ENCODE measurements at places on chromosomes 1 and 21.

- no peak for DNase-seq
These were observed 189.7 kb downstream of the FGGY start for GRCh38 chr1:59486615-59487014.

DNA sequence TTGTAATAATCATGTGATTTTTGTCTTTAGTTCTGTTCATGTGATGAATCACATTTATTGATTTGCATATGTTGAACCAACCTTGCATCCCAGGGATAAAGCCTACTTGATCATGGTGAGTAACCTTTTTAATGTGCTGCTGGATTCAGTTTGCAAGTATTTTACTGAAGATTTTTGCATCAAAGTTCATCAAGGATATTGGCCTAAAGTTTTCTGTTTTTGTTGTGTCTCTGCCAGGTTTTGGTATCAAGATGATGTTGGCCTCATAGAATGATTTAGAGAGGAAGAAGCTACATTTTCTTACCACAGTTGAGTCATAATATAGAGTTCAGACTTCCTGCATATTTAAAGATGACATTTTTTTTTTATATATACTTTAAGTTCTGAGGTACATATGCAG, 455.9 kb downstream of the PLPP3 start:
- no peak for DNase-seq

DNA sequence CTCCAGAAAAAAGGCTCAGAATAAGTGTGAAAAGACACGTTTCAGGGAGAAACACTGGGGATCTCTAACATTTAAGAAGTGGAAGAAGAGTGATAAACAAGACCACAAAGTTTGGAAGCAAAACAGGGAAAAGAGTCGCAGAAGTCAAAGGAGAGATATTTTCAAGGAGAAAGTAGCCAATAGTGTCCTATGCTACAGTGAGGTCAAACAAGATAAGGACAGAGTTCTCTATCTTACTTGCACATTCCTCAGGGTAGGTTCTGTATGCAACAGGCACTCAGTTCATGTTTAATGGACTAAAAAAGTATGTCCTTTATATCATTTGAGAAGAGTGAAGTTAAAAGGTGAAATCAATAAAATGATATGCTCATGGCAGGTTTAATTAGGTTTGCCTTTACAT, 13.8 kb upstream of the EDEM3 start:
- no peak for DNase-seq

DNA sequence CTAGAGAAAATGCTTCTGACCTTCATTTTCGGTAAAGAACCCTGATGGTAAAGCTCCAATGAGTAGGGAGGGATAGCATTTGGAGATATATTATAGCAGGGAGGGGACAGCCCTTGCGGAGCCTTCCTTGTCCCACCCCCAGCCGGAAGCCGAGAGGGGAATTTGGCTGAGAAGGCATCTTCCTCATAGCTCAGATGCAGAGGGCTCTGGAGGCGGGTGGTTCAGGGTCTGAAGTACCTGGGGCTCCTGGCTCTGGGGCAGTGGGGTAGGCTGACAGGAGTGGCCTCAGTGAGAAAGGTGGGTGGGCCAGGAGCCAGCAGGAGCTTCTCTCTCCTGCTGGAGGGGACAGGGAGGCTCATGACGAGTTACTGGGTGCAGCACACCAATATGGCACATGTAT, 88.0 kb upstream of the IFFO2 start:
- DNase-seq: no peak

GRCh38 chr21:45640888-45641479, 2.5 kb upstream of the PCBP3 start:
- DNase-seq: no peak

- no peak for DNase-seq
These were observed 284.0 kb upstream of the DEPDC1 start for GRCh38 chr1:68780919-68781318.

DNA sequence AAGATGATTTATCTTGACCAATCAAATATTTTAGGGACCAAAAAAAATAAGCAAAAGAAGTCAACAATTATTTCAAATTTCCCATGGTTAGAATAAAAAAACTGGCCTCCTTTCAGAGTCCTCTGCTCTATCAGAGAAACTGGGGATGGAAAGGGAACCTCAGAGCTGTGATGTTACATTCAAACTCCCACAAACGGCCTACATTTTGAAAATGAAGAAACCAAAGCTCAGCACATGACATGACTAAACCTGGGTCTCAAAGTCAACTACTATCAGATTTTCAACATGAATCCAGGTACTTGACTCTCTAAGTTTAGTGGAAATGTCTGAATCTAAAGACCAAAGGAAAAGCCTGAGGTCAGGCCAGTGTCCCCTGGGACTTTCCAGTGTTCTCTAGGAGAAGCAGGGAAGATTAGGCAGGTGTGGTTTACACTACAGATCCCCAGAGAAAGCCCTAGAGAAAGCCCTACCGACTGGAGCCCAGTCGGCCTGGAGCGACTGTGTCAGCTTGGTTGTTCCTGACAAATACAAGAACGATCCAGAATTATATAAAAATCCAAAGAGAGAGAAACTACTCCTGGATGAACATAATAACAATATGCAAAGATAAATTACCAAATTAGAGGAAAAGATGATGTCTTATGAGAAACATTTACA, 24.8 kb downstream of the JAK1 start:
- no peak for DNase-seq

GRCh38 chr1:178639326-178639725, 85.7 kb upstream of the RALGPS2 start:
- DNase-seq: no peak

DNA sequence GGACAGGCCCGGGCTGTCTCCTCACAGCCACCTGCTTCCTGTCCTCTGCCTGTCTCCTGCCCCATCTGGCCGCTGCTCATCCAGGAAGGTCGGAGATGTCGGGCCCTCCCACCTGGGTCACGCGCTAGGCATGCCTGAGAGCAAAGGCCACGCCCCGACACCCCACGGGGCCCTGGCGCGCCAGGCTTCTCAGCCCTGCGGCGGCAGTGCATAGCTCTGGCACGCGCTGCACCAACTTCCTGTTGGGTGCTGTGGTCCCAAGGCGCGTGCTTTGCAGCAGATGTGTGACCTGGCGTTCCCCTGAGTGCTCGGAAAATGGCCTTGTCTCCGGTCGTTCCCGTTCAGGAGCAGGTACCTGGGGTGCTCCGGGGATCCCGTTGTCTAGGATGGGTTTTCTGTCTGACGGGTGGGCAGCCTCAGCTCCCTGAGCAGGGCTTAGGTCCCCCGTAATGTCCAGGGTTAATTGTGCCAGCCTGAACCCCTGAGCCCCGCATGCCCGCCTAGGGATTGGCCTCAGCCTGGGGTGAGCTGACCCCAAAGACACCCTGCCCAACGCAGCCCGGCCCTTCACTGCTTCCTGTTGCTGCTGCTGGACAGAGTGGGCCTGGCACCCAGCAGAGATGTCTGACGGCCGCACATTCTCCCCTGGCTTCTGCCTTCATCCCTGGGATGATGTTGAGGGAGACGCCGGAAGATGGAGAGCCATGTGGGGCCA, 19.4 kb upstream of the KCNAB2 start:
- no peak for DNase-seq

- DNase-seq: no peak
These were observed 22.0 kb upstream of the DNASE2B start for GRCh38 chr1:84376000-84376910.

DNA sequence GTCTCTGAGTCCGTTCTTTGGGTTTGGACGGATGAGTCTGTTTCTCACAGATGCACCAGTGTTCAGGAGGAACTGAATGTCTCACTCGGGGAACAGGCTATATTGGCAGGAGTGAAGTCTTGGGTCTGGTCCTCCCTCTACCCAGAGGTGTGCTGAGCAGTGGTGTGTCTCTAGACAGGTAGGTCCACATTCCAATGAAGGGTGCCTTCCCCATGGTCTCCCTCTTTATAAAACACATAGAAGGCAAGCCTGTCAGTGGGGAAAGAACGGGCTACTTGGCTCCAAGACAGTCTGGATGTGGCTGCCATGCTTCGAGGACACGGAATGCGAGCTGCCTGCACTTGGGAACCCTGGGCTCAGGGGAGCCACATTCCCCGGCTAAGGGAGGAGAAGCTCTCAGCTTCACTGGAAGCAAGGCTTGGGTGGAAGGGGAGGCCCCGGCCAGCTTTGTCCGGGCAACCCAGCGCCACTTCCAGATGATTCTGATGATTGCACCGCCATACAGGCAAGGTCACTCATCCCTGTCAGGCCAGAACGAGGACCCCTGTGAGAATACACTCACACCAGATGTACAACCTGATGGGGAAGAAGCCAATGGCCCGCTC, 29.7 kb upstream of the RIPK4 start:
- no peak for DNase-seq

- DNase-seq: no peak
These were observed 48.0 kb downstream of the DYRK1A start for GRCh38 chr21:37414292-37415253.

DNA sequence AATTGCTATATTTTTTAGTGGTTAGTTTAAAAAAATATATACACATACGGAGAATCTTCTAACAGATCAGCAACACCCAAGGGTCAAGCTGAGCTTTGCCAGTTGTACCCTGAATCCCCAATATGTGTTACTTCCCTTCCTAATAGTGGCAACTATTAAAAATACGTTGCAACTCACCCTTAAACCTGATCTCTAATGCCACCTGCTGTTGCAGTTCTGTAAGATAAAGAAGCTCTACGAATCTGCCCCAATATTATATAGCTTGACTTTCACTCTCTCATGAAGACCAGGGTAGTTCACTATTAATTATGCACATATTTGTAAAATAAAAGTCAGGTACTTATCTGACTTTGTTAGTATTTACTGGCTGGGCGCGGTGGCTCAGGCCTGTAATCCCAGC, 58.4 kb downstream of the ASH1L start:
- no peak for DNase-seq

DNA sequence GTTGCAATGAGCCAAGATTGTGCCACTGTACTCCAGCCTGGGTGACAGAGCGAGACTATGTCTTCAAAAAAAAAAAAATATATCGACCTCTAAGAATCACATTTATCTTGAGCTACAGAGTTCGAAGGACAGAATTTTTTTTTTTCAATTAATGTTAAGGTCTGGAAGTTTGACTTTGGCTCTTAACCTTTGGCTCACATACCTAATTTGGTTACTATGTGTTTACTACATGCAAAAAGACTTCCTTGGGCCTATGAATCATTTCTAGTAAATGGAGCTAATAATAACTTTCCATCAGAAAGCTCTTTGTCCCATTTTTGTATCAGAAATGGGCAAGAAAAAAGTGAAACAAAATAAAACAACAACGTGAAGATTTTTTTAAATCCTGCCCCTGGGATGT, 351.2 kb downstream of the SMYD3 start:
- no peak for DNase-seq

DNA sequence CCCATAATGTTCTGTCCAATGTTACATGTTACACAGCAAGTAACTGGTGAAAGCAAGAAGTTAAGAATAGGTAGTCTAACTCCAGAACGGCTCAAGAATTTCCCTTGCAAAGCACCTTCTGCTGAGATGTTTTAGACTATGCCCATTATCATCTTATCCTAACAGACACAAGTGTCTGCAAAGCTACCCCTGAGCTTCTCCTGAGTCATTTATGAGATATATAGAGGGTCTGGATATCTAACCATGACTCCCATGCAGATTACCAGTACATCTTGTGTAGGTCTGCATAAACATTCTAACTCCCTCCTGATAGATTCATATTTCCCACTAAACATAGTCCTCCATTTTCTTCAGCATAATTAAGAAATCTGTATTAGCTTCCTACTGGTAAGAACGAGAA, 171.7 kb downstream of the COQ8A start:
- DNase-seq: no peak

DNA sequence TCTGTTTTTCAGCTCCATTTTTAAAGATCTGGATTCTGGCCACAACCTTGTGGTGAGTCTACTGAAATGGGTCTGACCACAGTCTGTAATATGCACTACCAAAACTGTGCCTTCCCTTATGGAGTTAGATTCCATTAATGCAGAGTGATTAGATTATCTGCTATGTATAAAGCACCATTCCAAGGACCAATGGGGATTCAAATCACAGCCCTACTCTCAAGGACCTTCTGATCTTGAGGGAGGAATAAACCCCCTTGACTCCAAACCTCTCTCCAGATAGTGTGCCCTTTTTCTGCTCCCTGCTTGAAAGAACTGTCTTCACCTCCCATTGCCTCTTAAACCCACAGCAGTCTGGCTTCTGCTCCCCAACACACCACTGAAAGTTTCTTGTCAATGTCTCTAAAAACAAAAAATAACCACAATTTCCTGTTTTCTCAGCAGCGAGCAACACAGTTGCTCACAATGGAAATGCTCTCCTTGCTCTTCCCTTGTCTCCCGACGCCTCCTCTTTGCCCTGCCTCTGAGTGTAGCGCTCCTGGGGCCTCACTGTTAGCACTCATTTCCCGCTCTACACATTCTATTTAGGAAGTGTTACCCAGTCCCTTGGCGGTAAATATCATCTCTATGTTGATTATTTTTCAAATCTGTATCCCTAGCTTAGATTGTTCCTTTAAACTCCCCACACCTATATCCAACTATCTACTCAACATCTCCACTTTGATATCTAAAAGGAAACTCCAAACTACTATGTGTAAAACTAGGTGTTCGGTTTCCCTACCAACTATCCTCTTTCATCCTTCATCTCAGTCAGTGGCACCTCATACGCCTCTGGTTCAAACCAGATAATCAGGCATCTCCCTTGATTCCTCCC, 13.6 kb downstream of the PCNX2 start:
- DNase-seq: no peak
